ENCODE measurements at places on chromosomes 12 and 14.

DNA sequence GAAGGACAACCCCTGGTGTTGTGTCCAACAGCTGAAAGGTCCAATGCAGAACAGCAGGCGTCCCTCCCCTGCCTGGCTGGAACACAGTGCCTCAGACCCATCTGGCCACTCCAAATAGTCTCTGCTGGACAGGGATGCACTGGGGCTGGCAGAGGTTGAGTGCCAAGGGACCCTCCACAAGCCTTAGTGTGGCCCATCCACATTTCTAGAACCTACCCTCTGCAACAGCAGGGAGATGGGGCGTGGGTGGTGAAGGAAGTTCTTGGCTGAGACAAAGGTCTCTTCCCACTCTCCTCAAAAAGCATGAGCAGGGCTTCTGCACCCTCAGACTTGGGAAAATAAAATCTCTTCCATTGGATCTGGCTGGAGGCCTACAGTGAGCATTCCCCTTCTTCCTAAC is 36.5 kb downstream of the LTBP2 start:
- no peak for DNase-seq

DNA sequence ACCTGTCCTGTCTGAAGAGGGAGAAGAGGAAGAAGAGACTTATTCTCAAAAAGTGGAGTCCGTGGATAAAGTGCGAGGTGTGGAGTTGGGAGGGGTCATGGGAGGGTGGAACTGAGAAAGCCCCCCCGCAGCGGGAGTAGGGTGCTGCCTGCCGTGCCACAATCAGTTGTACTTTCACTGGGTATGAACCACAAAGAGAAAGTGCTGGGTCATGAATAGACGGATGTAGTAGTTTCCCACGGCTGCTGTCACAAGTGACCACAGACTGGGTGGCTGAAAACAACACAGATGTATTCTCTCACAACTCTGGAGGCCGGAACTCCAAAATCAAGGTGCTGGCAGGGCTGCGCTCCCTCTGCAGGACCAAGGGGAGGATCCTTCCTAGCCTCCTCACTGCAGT is 5.5 kb downstream of the DNAH10 start:
- DNase-seq: no peak

DNA sequence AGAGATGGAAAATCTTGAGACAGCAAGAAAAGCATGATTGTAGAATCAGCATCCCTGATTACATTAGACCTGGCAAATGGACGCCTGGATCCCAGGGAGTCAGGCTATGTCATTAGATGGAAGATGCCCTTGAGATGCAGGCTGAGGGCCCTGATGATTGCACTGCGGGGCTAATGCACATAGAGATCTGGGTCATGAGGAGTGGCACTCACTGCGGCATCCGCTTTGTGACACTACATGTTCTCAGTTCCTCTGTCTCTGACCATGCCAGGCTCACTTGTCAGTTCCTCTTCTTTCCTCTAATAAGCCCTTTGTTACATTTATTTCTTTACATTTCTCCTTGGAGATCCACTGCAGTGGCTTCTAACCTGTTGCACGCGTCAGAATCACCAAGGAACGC is 70.1 kb upstream of the GPATCH2L start:
- no peak for DNase-seq

DNA sequence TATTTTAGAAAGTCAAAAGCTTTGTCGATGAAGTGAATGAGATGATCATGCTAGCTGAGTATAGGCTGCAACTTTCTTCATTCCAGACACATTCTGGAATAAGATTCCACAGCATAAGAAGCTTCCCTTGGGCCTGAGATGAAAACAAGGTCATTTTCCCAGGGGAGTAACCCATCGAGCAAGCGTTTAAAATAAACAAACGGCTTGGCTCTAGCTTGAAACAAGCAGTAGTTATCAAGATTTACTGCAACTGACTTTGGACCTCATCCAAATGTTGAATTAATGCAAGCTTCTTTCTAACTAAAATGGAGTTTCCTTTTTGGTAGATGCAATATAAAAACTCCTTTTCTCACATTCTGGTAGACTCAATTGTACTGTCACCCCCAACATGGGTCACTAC is 23.0 kb downstream of the KCNJ8 start:
- DNase-seq: no peak

DNA sequence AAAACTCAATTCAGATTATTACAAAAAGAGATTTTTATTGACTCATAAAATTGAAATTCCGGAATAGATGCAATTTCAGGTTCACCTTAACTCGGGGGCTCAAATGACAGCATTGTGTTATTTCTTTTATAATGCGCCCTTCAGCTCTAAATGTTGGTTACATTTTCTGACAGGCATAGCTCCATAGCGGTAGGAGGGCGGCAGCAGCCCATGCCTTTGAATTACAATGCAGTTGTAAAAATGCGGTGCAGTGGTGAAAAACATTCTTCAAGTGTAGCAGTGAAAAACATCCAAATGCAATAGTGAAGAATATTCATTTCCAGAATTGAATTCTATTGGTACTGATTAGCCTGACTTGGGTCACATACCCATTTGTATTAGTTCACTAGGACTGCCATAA is 215.3 kb upstream of the PKP2 start:
- no peak for DNase-seq

- no peak for DNase-seq
These were observed 315.4 kb upstream of the KITLG start for GRCh38 chr12:88895634-88896033.

DNA sequence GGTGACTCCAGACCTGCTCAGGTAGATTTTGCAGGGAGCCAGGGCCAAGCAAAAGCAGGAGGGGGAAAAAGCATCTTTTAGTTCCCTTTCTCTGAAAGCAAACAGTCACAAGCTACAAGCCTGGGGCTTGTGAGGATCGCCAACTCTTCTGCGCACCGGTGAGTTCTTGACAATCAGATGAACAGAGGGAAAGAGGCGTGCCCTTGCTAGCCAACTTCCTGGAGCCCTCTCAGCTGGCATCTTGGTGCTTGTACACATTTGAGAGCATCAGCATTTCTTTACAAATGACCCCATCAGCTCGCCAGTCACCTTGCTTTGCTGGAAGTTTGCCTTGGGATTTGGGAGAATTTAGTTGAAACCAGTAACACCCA is 55.5 kb downstream of the ZNF664 start:
- DNase-seq: no peak

DNA sequence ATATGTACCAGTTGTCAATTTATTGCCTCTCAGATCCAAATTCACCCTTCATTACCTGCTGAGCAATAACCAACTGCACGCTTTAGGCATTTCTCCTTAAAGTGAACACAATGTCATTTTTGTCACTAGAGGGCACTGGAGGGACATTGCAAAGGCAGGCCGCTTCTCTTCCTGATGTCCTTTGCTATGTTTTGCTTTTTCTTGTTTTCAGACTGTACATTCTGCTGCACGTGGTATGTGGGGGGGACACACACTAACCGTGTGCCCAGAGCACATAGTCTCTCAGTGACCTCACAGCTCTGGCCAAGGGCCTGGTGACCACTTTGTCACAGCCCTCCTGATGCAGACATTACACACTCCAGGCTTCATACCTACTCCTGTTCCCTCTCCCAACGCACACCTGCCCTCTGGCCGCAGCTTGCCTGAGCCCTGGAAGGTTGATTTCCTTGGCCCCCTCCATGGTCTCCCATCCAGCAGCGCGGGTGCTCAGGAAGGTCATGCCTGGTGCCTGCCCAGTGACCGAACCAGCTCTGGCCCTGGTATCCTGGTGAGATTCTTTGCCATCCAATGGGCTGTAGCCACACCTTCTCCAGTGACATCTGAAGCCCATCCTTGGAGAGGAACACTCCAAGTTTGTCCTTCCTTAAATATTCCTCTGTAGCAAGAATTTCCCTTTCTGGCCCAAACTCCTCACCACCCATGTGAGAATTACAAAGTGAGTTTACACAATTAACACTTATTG is 39.9 kb downstream of the MYO1H start:
- DNase-seq: no peak

DNA sequence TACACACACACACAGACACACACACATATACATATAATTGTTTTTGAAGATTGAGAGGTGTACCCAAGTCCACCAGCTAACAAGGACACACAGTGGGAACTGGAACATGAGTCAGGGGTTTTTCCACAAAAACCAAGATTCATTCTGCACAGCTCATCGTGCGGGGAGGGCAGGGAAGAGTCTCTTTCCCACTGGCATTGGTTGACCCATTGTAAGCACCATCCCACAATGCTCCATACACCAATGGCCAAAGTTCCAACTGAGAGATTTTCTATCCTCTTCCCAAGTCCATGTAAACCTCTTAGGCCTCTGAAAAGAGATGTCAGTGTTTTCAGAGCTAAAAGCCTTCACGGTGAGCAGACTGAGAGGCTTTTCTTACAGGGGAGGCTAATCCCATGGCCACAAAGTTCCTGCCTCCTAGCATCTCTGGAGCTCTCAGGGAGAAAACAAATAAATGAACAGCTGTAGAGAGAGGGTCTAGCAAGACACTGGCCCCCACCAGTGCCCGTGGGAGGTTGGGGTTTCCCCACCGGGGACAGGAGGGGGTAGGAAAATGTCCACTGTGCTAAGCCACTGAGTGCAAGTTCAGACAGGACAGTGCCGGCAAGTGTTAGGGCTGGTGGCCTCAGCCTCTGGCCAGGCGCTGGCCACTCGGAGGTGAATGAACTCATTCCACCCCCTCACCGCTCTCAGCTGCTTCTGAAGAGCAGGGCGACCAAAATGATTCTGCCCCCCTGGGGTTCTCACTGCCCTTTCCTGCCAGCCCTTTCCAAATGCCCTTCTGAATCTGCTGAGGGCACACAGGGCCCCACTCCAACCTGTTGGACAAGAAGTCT is 21.5 kb upstream of the TC2N start:
- DNase-seq: no peak

- no peak for DNase-seq
These were observed 307.3 kb downstream of the TMEM117 start for GRCh38 chr12:44143175-44143574.

GRCh38 chr12:120856980-120857379 is 47.2 kb downstream of the SPPL3 start:
- no peak for DNase-seq

DNA sequence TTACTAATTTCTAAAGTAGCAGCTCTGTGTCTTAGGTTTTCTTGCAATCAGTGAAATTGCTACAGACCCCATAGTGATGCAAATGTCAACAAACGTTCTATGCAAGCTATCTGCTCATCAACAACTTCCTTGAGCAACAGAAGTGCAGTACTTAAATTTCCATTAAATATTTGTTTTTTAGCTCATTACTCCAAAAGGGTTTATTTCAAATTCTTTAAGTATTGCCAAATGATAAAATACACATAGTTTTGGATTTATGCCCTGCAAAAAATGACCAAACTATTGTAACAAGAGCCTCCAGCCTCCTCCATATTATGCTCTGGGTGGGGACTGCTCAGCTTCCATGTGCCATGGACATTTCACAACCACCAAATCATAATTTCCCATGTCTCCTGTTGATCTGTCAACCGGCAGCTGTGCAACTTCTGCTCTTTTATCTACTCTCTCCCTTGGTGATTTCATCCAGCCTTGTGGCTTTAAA is 4.4 kb downstream of the BDKRB1 start:
- no peak for DNase-seq

DNA sequence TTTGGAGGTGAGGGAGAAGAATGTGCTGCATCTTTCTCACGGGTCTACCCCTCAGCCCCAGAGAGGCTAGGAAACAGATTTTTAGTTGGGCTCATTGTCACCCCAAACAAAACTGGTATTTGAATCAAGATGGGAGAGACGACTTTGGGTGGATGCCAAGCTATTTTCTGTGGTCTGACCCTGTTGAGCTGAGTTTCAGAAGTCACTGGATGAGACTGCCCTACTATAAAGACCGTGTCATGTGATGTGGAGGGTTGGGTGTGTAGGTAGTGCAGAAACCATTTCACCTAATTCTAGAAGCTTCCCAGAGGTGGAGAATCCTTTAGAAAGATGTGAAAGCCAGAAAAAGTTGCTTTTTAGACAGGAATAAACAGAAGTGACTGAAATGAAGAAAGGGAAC is 60.2 kb downstream of the IFT43 start:
- DNase-seq: no peak

- no peak for DNase-seq
These were observed 29.5 kb downstream of the BMP4 start for GRCh38 chr14:53927171-53927570.

- no peak for DNase-seq
These were observed 1.8 kb downstream of the ARID2 start for GRCh38 chr12:45731190-45731775.

DNA sequence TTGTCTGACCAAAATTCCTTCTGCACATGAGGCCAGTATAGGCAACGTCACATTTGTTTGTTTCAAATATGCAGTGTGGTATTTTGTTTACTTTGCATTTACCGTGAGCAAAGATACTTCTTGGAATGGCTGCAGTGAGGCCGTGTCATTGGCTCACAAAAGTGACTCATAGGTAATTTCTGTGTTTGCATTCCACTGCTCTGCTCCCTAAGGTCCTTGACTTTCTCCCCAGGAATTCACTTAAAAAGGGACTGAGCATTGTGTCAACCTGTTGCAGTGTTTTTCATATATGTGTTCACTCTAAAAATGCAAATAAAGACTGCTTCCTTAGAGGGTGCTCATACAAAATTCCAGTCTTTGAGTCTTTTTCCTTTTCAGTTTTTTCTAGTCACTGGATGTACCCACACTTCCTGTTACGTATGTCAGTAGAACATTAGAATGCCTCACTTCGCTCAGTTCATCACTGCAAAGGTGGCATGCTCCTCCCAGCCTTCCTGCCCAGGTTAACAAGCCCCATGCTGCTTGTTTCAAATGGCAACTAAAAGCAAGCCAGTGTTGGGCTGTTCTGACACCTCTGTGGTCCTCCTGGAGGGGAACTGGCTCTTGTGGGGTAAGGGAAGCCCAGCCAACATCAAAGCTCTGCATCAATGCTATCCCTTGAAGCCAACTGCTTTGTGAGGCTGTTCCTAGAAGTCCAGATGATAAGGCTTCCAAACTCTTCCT is 9.1 kb downstream of the C12orf76 start:
- DNase-seq: peak; percentile 27

- DNase-seq: no peak
These were observed 3.1 kb upstream of the LMO3 start for GRCh38 chr12:16608946-16609539.

DNA sequence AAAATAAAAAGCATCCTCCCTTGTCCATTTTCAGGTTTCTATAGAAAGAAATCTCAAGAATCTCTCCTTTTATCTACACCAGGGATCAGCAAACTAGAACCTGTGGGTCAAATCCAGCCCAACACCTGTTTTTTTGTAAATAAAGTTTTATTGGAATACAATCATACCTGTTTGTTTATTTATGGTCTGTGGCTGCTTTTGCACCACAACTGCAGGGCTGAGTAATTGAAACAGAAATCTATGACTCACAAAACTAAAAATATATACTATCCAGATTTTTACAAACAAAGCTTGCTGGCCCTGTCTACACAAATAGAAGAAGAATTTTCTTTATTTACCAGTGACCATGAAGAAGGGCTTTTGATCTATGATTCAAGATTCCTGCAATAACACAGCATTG is 95.1 kb upstream of the COCH start:
- DNase-seq: no peak

GRCh38 chr14:64946310-64947045 is 3.9 kb upstream of the GPX2 start:
- no peak for DNase-seq
